Testis (tissue), 5 donors: ENCODE measurements at places on chromosomes 1 and 21.

DNA sequence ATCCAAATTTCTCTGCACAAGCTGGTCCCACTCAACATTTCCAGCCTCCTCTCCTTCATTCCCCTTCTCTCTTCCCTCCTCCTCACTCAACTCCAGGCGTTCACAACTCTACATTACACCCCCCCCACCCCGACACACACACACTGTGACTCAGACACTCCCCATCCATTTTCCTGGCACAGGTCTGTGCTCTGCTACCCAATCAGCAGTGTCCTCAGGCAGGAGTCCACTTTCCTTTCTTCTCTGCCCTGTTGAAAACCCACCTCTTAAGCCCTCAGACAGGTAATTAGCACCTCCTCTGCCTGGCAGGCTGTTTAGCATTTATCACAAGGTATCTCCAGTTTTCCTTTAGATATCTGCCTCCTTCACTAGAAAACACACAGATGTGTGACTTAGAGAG lies 8.8 kb upstream of the LMX1A start:
- no peak for DNase-seq

GRCh38 chr1:2499986-2500596 lies 24.0 kb downstream of the PLCH2 start:
- no peak for DNase-seq

DNA sequence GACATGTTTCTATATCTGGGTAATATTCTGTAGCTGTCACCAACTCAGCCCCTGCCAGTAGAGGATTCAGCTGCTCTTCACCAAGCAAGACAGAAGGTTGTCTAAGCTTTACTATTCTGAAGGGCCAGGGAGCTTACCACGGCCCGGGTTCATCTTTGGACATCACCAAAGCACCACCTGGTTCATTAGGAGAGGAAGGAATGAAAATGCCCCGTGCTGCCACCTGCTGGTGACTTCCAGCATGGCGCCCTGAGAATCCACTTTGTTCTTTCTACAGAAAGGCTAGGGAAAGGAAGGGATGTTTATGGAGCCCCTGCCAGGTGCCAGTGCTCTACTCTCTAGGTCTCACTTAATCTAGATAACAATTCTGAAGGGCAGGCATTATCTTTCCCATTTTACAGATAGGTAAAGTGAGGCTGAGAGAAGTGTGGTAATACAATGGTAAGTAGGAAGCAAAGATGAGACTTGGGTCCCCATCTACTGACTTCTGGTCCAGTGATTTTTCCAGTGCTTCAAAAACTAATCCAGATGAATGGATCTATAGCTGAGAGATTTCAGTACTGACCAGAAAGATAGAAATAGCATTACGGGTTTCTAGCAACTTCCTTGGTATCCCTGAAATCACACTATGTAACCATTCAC lies 79.5 kb downstream of the BEND5 start:
- peak; percentile 79 for DNase-seq

DNA sequence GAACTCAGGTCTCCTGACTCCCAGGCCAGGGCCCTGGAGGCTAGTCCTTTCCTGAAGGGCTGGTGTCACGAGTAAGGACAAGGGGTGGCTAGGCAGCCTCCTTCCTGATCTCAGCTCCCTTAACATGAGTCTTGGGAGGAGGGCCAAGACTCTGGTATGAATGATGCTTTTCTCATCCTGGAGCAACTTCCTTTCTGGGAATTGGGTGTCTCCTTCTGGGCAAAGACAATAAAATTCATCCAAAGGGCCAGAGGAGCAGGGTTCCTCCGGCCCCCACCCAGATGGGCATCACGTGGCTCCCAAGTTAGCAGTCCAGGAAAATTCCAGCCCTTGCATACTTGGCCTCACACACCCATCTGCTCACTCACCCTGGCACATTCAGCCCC lies at the start of gene FAM167B:
Gene FAM167B, plus strand, starts transcription at position 335 of the 386 bp plus-strand sequence. CDS start 200 bp downstream, outside the sequence.
- peak; percentile 42 for DNase-seq

- peak; percentile 78 for DNase-seq
Observed at GRCh38 chr1:93847811-93848288, 31.2 kb downstream of the DNTTIP2 start.

DNA sequence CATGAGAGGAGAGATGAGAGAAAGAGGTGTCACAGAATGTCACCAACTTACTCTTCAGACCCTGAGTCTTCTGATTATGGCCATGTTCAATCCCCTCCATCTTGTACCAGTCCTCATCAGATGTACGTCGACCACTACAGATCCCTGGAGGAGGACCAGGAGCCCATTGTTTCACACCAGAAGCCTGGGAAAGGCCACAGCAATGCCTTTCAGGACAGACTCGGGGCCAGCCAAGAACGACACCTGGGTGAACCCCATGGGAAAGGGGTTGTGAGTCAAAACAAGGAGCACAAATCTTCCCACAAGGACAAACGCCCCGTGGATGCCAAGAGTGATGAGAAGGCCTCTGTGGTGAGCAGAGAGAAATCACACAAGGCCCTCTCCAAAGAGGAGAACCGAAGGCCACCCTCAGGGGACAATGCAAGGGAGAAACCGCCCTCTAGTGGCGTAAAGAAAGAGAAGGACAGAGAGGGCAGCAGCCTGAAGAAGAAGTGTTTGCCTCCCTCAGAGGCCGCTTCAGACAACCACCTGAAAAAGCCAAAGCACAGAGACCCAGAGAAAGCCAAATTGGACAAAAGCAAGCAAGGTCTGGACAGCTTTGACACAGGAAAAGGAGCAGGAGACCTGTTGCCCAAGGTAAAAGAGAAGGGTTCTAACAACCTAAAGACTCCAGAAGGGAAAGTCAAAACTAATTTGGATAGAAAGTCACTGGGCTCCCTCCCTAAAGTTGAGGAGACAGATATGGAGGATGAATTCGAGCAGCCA lies 8.0 kb downstream of the ELOA start:
- DNase-seq = peak; percentile 51

GRCh38 chr1:30012455-30013440 lies 710.6 kb downstream of the MATN1 start:
- DNase-seq = no peak

- DNase-seq = peak; percentile 45
Observed at GRCh38 chr1:181202986-181203555, 114.6 kb downstream of the IER5 start.

DNA sequence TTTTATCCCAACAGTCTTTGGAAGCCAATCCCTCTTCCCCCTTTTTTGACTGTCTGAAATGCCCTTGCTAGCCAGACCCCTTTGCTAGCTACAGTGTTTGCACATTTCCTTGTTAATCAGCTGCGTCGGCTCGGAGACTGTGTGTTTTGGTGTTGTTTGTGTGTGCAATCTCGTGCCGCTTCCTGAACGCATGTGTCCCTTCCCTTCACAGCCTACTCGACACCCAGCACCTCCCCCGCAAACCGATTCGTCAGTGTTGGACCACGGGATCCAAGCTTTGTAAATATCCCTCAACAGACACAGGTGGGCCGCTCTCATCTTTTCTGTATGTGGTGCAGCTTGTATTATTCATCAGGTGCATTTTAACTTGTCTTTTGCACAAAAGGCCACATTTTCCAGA lies 298.7 kb downstream of the TM2D1 start:
- no peak for DNase-seq

DNA sequence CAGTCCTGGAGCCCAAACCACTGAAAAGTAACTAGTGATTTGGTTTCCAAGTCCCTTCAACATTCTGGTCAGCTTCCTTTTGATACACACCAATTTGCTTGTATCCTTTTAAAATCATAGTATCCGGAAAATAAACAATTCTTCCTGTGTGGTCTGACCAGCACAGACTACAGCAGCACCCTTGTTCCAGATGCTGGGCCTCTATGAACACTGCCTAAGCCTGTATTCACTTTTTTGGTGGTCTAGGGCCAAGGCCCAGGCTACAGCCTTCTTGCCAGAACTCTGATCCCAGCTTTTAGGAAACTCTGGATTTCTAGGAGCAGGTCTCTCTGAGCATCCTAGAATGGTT lies 801 bp upstream of the DDAH1 start:
- peak; percentile 37 for DNase-seq

- DNase-seq = no peak
Observed at GRCh38 chr1:156045076-156045475, 8.5 kb downstream of the UBQLN4 start.

- no peak for DNase-seq
Observed at GRCh38 chr1:83994111-83994510, 4.8 kb downstream of the TTLL7 start.

DNA sequence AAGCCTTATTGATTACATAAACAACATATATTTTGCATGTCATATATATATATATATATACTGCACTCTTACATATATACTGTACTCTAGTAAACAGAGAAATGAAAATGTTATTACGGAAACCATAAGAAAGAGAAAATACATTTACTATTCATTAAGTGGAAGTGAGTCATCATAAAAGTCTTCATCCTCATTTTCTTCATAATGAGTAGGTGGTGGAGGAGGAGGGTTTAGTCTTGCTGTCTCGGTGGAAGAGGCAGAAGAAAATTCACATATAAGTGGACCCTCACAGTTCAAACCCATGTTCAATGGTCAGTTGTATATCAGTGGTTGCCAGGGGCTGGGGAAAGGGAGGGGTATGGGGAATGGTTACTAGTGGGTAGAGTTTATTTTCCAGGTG lies 8.0 kb upstream of the IFNLR1 start:
- no peak for DNase-seq

DNA sequence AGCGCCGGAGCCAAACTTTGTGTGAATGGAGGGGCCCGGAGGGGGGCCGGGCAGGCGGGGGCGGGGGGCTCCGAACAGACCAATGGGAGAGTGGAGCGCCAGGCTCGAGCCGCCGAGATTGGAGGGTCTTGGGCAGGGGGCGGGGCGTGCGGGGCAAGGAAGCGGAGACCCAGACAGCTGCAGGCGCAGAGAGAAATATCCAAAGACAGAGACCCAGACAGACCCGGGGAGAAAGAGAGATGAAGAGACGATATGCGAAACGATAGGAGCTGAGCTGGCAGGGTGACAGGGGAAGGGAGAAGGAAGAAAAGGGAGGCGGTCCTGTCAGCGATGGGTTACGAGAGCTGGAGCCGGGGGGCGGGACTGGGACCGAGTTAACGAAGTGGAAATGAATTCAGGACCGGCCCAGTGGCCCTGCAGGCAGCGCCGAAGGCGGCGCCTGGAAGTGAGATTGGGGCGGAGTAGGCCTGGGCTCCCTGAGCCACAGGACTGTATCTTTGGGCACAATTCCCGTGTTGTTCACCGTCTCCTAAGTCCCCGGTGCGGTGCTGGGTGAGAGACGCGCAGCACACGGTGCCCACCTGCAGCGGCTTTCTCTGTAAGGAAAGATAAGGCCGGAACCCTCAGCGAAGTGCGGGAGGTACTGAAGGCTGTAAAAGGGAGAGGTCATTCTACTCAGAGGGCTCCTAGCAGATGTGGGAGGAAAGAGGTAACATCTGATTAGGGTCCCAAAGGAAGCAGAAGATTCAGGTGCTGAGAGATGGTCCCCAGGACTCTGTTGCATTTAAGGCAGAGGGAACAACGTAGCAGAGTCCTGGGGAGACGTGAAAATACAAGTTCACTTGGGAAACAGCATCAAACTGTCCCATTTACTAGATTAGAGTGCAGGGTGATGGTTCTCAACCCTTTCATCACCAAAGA lies 543 bp upstream of the KCNJ10 start:
- peak; percentile 84 for DNase-seq

DNA sequence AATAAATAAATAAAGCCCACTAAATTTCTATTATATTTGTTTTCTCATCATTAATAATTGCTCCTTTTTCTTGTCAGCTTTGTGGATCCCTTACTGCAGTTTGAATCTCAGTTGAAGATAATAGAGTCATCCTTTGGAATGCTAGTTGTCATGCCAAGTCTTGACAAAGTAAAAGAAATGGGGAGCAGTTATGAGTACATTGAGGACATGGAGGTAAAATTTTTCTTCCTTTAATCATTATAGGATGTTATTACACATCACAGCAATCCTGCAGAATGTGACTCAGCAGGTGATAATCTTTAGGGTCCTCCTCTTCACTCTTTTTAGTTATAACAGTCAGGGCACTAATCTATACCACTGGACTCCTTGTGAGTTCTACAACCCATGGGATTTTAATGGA lies 24.1 kb downstream of the MROH9 start:
- no peak for DNase-seq
